ENCODE measurements at places on chromosomes 12 and 14. TPM values are rescaled to one million over a fixed set of nuclear protein-coding genes. Genes with fewer than 3 reads are reported as not detected.

DNA sequence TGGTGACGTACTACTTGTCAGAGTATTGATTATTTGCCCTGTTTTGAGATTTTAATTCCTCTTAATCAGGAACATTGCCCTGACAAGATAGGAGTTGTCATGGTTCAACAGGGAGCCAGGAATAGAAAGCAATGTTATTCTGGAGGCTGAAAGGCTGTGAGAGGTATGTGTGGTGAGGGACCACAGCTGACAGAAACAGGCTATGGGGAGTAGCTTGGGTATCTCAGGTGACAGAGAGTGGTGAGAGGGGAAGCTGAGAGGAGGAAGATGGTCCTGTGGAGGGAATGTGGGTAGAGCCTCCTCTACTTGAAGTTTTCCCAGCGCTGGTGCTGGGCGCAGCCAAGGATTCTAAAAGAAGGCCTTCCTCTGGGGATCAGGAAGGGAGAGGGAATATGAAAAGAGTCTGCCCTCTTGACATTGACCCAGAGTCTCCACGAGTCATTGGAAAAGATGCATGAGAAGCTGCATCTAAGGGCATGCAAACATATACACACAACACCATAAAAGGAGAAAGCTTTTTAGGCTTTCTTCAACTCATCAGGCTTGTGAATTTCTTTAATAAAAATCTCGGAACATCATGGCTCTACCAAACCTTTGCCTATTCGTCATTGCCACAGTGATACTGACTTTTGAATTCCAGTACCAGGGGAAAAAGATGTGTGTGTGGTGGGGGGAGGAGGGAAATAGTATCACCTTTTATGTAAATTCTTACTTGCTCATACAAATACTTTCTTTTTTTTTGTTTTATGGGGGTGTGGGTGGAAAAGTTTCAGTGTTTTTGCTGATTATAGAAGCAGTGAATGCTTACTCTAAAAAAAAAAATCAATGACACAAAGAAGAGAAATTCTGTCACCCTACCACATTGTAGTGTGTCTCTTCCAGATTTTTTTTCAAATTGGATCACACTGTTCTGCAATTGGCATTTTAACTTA, 39.9 kb upstream of the DHRS7 start:
- DNase-seq, result no peak

DNA sequence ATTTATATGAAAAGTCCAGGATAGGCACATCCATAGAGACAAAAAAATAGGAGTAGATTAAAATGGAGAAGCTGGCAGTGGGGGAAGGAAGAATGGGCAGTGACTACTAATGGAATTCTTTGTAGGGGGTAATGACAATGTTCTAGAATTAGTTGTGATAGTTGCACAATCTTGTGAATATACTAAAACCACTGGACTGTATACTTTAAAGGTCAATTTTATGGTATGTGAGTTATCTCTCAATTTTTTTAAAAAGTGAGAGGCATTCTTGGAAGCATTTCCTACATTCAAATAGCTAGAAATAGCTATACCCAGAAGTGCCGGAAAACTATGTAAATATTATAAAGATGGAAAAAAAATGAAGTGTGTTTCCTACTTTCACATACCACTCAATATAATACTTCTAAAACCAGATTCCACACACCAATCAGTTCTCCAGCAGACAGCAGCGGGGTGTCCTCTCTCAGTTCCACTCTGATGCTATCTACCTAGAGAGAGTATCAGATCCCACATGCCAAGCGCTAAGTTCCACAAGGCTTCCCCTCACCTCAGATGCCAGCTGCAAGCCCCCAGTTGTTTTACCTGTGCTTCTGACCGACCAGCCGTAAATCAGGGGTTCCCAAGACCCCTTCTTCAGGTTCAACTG, 41.7 kb upstream of the NID2 start:
- no peak for DNase-seq

GRCh38 chr14:72675126-72675525, 218.8 kb downstream of the DPF3 start:
- DNase-seq, result no peak

DNA sequence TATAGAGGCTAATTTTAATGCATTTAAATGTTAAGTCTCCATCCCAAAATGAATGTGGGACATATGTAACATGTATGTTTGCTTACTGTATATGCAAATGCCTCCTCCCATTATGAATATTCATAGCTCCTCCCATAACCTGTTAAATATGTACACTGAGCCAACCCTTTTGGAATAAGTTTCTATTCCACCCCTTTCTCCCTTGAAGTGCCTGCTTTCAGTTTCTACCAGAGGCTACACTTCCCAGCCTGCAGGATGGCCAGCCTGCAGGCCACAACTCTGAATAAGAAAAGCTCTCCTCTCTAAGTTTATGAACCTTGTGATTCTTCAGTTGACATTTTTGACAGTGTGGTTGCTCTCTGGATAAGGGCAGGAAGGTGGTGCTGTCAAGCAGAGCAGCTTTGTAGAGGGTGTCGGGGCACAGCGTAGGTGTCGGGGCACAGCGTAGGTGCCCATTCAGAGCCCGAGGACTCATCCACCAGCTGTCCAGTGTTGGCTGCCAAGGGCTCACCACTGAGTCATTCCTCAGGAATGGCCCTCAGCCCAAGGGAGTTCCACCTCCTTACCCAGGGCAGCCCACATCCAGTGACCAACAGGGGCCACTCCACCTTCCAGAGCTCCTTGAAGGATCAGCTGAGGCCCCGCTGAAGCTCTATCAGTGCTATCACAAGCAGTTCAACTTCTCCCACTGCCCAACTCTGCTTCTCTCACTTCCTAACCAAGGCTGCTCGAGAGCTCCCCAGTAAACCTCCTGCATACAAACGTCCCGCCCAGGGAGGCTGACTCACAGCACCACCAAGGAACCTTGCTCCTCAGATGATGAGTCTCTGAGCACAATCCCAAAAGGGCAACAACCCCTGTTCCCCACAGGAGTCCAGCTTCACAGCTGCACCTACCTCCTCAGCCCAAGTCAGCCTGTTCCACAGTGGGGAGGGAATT, 31.4 kb downstream of the VWF start:
- DNase-seq, result no peak

DNA sequence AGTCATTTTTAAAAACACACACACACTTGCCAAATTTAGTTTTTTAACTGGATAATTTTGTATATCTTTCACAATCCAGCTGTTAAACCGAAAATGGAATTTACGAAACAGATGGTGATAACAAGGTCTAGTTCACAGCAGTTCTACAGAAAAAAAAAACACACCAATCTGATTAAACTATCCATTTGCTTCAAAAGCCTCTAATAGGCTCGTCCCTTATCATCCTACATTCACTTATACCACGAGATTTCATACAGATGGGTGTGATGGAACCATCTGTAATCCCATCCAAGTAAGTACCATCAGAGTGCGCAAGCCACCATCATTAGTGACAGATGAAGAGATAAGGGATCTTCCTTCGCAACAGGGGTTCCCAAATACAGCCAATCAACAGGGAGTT, 20.1 kb downstream of the GCH1 start:
- no peak for DNase-seq

- DNase-seq, result peak; percentile 78
These were observed 16.2 kb downstream of the CLMN start for GRCh38 chr14:95303552-95303951.

SYNDIG1L gene
- 3.3 TPM for total RNA-seq

LTB4R2 gene
- 1.7 TPM for total RNA-seq

DNA sequence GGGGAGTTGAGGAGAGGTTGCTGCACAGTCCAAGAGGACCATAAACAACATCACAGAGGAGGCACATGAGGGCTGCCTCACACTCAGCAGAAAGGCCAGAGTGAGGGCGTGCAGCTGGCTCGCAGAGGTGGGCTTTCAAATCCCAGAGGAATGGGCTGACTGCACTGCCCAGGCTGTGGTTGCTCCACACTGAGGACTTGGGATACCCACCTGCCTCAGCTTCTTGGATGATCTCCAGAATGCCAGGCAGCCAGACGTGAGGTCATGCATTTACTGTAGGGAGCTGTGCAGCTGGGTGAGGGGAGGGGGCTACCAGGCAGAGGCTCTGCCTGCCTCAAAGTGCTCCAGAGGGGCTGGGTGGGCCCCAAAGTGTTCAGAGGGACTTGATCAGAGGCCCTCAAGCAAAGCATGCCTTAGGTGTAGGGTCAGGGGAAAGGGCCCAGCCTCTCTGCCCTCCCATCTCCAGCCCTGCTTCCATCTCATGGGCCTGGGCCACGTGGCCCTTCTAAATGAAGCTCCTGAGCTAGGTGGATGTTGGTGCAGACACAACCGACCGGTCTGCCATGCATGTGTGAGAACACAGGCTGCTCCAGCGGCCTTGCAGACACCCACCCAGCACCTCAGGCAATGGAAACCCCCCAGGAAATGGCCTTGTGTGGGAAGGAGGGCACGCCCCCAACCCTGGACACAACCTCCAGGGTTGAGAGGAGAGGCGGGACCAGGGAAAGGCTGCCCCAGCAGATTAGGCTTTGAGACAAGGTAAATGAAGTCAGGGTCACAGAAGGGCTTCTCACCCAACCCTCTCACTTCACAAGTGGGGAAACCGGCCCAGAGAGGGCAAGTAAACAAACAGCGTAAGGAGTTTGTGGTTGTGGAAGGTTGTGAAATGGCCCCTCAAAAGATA, 90.8 kb downstream of the NTF3 start:
- DNase-seq, result no peak
